ENCODE measurements at places on chromosomes 16 and 17. TPM values are rescaled to one million over a fixed set of nuclear protein-coding genes. Genes with fewer than 3 reads are reported as not detected.

SLC16A13 gene
- total RNA-seq: 11.9 TPM

RNF222 gene
- total RNA-seq: not detected

LRRC37A3 gene
- 10.0 TPM for total RNA-seq

GRCh38 chr17:29074488-29074887 is 31.5 kb downstream of the PIPOX start:
- H3K36me3 ChIP-seq: peaks cover 3% of the 10 kb centered on the region
- no peaks in the 10 kb centered on the region for H3K27me3 ChIP-seq
- DNase-seq: no peak
- no peak overlapping the region for H3K4me3 ChIP-seq
- no peak overlapping the region for H3K27ac ChIP-seq
- H3K4me1 ChIP-seq: no peaks in the 10 kb centered on the region

DNA sequence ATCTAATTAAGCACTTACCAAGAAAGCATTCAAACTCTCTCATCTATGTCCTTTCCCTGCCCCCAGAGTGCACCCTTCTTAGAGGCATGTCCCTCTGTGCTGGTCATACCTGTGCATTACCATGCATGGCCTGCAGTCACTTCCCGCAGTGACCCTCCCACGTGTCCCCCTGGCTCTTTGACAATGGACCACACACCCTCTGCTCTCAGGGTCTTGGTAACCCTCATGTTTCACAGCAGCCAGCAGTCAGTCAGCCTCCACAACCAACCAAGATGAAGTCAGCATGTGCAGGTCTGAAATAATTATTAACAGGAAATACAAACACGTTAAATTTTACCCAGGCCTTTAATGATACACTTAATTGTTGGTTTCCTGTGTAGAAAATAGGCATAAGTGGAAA is 10.1 kb downstream of the KRT33A start:
- DNase-seq: peak; percentile 48
- H3K27me3 ChIP-seq: no peaks in the 10 kb centered on the region
- H3K4me3 ChIP-seq: 0 out of 2 replicates have a peak overlapping the region, but pooled peaks have one; percentile 5
- H3K36me3 ChIP-seq: no peaks in the 10 kb centered on the region
- H3K27ac ChIP-seq: no peak overlapping the region

DNA sequence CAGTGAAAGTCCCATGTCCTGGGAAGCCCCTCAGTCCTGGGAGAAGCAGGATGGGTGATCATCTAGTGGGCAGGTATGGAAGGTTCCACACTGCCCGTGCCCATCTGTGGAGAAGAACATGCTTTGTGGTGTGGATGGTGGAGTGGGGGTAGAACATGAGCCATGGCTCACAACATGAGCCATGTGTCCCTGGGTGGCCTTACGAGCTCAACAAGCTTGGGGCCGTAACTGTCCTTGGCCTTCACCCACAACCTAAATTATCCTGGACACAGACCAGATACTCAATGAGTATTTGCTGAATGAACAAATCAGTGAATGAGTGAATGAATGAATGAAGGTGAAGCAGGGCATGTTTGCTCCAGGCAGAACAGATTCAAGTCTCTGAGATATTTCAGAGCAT is 13.5 kb downstream of the SOX8 start:
- H3K27ac ChIP-seq: no peak overlapping the region
- H3K27me3 ChIP-seq: no peaks in the 10 kb centered on the region
- no peak overlapping the region for H3K4me3 ChIP-seq
- H3K36me3 ChIP-seq: no peaks in the 10 kb centered on the region
- no peak for DNase-seq

GRCh38 chr17:12898110-12898509 is 108.8 kb downstream of the ARHGAP44 start:
- no peak overlapping the region for H3K27ac ChIP-seq
- no peak overlapping the region for H3K4me3 ChIP-seq
- H3K27me3 ChIP-seq: no peaks in the 10 kb centered on the region
- DNase-seq: no peak

NAGS gene
- total RNA-seq: 0.64 TPM

DNA sequence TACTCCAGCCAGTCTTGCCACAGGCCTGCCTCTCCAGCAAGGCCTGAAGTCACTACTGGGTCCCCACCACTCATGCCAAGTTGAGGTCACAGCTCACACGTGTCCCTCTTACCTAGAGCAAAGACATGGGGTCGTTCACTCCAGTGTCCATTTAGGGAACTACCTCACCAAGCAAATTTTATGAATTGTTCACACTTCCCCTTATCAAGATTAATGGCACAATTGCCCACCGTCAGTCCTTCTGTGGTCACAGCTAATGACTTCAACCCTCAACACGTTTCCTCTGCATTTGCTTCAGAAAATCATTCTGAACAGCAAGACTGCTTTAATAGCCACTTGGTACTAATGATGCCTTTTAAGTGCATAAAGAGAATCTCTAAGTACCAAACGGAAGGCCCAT is 14.6 kb downstream of the IRX6 start:
- no peaks in the 10 kb centered on the region for H3K4me1 ChIP-seq
- DNase-seq: no peak
- no peaks in the 10 kb centered on the region for H3K36me3 ChIP-seq
- H3K4me3 ChIP-seq: no peak overlapping the region
- no peak overlapping the region for H3K27ac ChIP-seq

TMEM114 gene
- total RNA-seq: not detected

DNA sequence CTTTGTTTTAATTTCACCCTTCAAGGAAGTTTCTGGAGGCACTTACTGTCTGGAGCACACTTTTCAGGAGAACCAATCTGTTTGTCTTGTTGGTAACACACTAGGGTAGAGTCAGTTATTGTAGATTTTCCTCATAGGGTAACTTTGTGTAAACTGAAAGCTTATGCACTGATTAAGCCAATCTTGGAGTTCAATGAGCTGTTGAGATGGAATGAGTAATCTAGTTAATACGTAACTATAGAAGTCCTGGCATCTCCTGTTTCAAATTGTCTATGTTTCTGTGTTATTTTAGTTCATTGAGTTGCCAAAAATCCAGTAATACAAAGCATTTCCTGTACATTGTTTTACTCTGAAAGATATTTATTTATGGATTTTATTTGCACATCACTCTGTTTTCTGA is 111.6 kb upstream of the HAS3 start:
- H3K27ac ChIP-seq: no peak overlapping the region
- no peak for DNase-seq
- no peak overlapping the region for H3K4me3 ChIP-seq
- no peaks in the 10 kb centered on the region for H3K27me3 ChIP-seq
- peaks cover 2% of the 10 kb centered on the region for H3K4me1 ChIP-seq
- H3K36me3 ChIP-seq: no peaks in the 10 kb centered on the region

DNA sequence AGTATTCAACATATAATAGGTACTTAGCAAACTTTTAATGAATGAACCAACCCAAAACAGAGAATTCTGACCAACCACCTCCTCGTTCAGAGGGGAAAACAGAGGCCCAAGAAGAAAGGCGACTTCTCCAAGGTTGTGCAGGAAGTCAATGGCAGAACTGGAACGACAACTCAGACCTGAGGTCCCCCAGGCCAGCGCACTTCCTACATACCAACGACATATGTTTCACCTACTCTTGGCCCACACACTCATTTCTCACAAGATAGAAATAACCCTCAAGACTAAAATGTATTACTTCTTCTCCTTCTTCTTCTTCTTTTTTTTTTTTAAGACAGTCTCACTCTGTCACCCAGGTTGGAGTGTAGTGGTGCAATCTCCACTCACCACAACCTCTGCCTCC is 14.4 kb downstream of the CHCT1 start:
- H3K27me3 ChIP-seq: no peaks in the 10 kb centered on the region
- H3K36me3 ChIP-seq: no peaks in the 10 kb centered on the region
- DNase-seq: no peak
- no peak overlapping the region for H3K27ac ChIP-seq
- no peak overlapping the region for H3K4me3 ChIP-seq
- H3K4me1 ChIP-seq: peaks cover 13% of the 10 kb centered on the region

GRCh38 chr16:53998024-53998810 is 288.4 kb downstream of the IRX3 start:
- H3K36me3 ChIP-seq: no peaks in the 10 kb centered on the region
- H3K27ac ChIP-seq: no peak overlapping the region
- no peak for DNase-seq
- H3K27me3 ChIP-seq: no peaks in the 10 kb centered on the region

DNA sequence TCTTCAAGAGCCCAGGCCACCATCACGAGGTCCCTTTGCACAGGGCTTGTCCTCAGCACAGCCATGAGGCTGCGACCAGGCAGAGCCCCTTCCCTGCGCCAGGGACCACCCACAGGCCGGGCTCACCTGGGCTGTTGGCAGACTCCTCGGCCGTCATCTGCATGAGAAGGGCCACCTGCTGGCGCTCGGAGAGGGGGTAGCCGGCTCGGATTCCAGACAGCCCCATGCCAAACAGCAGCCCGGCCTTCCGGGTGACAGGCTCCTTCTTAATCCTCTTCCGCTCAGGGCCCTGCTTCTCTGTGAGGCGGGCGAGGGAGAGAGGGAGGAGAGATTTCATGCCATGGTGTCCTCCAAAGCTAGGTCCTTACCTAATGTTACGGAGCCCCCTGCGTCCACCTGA is 73.4 kb downstream of the ZNF778 start:
- no peaks in the 10 kb centered on the region for H3K4me1 ChIP-seq
- no peak overlapping the region for H3K4me3 ChIP-seq
- DNase-seq: no peak
- H3K27me3 ChIP-seq: no peaks in the 10 kb centered on the region

Measured in GM12878 (cell line).